Colonic mucosa (tissue), 4 donors: ENCODE measurements at places on chromosomes 4 and X. TPM values are rescaled to one million over a fixed set of nuclear protein-coding genes. Genes with fewer than 3 reads are reported as not detected.

DNA sequence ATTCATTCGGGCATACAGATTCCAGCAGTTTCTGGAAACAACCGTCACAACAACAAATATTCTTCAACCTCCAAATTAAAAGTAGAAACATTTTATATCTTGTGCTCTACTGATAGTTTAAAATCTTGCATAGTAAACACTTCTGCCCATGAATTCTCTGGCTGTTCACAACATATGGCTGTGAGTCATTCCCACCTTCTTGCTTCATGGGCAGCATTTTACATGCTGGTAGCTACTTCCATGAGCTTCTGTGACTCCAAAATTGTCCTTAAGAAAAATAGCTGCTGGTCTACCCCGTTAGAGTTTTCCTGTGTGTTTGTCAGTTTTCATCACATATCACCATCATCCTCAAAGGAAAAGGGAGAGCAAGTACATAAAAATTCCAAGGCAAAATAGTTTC, 22.7 kb downstream of the PNPLA4 start:
- no peak for DNase-seq

GRCh38 chrX:131987252-131987651, 35.9 kb upstream of the STK26 start:
- no peak for DNase-seq

- no peak for DNase-seq
Measured at GRCh38 chr4:101593666-101594065, 196.9 kb upstream of the BANK1 start.

DNA sequence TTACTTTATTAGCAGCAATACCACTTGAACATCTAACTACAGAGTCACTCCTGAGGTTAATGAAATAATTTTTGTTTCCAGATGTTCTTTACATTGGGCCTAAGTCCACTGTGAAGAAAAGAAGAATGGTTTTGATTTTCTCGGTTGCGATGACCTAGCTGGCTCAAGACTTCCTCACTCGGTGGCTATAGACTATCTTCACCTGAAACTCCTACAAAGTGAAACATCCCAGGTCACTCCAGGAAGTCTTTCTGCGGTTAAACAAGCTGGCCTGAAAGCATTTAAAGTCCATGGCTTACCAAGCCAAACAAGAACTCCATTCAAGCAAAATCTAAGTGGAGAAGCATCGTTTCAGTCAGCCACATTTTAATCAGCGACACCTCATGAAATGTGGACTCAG, 13.7 kb upstream of the SORBS2 start:
- DNase-seq: no peak

DNA sequence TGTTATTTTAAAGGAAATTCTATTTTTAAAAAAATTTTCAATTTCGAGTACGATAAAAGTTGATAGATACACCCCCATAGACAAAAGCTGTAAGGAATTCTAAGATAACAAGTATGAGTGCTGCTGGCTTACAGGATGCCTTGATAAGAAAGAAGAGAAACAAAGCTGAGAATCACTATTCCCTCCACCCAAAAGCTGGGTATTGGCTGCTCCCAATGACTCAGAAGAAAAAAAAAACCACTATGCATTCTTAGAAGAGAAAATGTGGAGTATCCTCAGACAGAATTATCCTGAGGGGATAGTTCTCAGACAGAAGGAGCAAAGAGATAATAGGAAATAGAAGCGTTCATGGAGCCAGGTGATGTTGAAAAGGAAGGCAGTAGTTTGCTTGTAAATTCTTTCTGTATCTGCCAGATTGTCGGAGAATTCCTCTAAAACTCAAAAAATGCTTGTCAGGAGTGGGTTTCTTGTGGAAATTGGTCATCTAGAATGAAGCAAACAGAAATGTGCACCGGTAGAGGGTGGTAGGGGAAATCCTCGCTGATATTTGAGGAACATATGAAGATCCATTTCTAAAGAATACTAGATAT, 217.5 kb upstream of the ADAMTS3 start:
- no peak for DNase-seq

GRCh38 chrX:67338262-67338661, 205.6 kb upstream of the AR start:
- DNase-seq: no peak

DNA sequence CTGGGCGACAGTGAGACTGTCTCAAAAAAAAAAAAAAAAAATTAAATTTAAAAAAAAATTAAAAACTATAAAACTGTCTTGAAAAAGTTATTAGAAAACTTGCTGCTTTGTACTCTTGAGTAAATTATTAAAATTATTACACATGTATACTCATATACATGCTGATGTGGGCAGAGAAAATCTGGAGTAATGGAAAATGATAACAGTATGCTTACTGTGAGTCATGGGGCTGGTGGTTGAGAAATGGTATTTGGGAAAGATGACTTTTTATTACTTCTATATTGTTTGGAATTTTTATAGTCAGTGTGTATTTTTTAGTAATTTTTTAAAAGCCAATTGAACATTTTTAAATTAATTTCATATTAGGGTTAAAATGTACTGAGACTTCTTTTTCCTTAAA, 7.5 kb downstream of the YY2 start:
- no peak for DNase-seq

YY2 gene
- total RNA-seq: 1.5 TPM

STS gene
- total RNA-seq: 20.0 TPM
